ENCODE measurements at places on chromosomes 3 and 15.

DNA sequence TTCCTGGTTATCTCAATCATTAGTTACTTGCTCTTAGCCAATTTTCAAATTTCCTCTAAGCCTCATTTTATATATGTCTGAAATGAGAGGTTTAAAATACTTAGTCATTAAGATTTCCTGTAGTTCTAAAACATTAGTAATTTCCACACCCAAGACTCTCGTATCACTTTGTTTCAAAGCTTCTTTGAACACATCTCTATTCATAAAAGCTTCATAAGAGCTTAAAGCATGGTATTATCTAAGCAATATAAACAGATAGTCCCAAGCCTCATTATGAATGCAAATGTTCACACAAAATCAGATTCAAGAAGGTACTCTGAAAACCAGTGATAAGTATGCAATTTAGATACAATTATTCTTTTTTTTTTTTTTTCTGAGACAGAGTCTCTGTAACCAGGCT is 217.0 kb downstream of the FMN1 start:
- no peak for DNase-seq

DNA sequence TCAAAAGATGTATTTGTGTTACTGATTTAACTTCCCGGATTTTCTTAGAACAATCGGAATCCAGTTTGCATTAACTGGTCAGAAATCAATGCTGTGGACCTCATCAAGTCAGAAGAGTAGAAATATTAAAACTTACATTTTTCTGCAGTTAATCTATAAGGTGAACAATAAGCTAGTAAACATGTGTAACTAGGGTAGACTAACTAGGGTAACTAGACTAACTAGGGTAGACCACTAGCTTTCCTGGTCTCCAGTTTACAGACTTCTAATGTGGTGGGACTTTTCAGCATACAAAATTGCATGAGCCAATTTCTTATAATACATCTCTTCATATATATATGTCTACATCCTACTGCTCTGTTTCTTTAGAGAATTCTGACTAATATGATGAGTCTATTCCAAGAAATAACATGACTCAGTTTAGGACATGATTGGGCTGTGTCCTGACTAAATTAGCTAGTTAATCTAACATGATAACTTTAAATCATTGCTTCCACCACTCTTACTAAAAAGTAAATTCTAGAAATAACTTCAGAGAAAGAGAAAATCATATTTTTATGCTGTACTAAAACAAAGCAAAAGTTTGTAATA is 5.3 kb downstream of the PLSCR2 start:
- DNase-seq, result no peak

DNA sequence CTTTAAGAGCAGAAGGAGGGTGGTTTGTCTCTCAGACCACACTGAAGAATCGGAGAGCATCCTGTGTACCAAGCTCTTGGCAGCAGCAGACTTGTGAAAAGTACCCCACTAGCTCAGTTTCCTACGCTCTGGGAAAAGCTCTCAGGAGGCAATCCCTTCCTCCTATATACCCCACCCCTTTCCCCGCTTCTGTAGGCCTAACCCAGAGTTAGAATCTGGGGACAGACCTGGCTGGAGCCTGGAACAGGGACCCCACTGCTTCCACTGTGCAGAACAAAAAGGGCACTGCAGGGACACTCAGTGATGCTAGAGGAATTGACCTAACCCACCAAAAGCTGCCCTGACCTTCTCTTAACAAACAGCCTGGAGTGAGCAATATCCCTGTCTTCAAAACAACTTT is 70.0 kb upstream of the CCDC39 start:
- DNase-seq, result no peak

GRCh38 chr3:34109021-34109420 is 310.6 kb downstream of the PDCD6IP start:
- DNase-seq, result no peak

DNA sequence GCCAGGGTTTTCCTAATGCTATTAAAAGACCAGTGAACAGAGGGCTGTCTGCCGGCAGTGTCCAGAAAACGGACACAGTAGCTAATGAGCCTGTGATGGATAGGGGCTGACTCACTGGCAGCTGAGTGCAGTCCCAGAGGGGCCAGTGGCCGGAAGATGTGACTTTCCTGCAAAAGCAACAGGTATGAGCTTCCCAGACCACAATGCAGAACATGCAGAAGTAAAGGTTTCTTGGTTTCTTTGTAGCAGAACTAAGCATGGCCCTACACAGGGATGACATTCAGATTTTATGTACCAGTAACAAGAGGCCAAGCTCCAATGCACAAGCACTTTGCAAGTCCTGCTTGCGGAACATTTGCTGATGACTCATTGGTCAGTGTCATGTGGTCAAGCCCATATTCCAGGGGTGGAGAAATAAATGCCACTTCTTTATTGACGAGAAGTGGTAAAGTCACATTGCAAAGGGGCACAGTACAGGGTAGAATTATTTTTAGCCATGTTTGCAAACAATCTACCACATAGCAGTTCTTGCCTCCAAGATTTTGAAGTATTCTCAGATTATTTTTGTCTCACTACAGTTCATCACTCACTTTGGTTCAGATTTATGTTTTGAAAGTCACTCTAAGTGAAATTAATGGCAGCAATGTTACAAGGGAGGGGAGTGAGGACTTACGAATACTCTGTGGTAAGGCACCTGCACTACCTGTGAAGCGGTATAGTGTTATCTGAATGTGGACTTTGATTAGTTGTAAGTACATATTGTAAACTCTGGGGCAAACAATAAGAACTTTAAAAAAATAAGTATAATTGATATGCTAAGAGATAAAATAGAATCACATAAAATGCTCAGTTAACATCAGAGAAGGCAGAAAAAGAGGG is 263.3 kb downstream of the ABHD5 start:
- no peak for DNase-seq

DNA sequence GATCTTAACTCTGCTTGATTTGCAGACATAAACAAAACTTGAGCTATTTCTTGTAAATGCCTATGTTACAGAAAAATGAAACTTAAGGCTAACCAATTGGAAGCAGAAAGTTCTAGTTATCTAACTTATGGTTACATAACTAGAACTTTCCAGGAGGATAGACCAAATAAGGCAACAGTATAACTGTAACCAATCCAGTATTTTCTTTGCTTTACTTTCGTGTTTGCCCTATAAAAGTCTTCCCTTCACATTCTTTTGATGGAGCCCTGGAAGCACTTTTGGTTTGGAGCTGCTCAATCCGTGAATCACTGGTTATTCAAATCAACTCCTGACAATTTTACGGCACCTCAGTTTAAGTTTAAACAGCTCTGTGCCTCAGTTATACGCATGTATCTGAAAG is 164.6 kb downstream of the SUCLG2 start:
- no peak for DNase-seq

- no peak for DNase-seq
These were observed 78.9 kb upstream of the SKOR1 start for GRCh38 chr15:67746450-67746849.

DNA sequence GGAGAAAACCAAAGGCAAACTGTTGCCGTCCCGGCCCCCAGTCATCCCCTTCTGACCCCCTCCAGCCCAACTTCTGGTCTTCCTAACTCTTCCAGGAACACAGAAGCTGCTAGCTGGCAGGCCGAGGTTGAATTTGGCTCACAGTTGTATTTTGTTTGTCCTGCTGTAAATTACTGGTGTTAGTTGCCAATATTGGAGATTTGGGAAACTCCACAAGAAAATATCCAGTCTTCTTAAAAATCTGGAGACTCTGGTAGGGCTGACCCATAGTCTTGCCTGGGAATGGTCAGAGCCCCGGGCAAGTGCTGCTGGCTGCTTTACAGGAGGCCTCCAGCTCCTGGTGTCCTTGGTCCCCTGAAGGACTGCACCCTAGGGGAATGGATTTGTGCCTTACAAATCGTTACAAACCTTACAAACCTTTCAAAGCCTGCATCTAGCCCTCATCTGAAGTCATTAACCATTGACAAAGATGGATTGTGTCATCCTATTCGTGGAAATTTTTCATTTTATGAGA is 112.0 kb upstream of the MCTP2 start:
- DNase-seq, result no peak

DNA sequence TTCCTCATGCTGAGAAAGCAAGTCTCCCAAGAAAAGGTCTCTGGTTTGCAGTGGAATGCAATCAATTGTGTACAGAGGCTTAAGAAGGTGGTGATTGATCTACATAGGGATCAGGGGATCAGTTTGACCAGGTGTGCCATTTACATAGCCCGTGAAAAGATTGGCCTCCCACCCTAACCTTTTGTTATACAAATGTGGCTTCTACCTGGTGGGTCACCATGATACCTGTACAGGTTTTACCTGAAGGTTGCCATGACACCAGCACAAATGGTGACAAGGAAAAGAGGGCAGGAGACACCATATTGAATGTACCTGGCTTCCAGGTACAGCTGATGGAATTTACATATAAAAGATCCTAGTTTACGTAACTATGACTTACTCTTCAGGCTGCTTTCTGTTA is 25.5 kb upstream of the TEX55 start:
- no peak for DNase-seq

GRCh38 chr3:134350861-134351311 is 23.4 kb downstream of the AMOTL2 start:
- DNase-seq, result no peak

DNA sequence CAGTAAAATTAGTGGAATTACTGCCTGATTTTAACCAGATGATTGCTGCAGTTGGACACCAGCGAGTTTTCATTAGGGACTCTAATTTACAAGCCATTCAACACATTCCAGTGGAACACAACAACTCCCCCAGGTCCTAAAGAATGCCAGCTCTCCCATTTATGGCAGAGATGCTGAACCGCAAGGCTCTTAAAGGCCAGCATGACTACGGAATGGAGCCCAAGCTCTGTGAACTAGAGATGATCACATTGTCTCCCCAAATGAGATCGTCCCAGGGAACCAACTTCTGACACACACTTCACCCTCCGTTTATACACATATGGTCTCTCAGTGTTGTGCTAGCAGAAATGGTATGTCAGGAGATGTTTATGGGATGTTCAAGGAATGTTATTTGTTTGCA is 446.2 kb upstream of the NR2F2 start:
- no peak for DNase-seq

DNA sequence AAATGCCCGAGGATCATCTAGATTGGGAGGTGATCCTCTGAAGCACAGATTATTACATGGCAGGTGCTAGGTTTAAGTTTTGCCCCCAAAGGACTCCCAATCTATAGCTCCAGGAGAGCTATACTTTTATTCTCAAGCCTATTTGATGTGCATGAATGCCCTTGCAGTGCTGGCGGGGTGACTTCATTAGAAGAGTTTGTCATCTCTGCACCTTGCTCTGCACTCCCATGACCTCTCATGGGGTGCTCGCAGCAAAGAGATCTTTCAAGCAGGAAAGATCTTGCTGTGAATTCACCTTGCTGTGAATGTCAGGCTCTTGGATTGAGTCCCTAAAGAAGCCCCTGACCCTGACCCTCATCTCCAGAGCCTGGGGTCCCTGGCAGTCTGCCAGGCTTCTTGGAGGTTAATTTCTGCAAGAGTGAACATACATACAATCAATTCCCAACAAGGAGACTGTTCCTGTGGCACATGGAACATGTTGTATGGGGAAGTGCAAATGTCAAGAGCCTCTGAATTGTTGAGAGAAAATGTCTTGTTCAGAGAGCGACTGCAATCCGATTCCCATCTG is 45.9 kb downstream of the FAM43A start:
- no peak for DNase-seq

GRCh38 chr3:59247402-59247841 is 197.6 kb upstream of the CFAP20DC start:
- no peak for DNase-seq

- DNase-seq, result no peak
These were observed 48.9 kb upstream of the AMOTL2 start for GRCh38 chr3:134423153-134423552.

DNA sequence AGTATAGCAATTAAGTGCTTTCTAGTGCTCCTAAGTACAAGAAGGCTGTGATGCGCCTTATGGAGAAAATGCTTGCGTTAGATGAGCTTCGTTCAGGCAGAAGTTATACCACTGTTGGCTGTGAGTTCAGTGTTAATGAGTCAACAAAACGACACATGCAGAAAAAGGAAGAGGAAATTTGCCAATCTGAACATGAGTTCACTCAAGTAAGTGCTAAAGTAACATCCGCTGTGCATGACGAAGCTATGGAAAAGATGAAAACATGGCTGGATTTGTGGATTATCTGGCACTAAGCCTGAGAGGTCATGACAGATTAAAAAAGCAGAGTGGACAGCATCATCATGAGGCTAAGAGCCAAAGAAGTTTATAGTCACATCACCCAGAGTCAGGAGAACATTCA is 36.9 kb downstream of the SH3BP5 start:
- no peak for DNase-seq

GRCh38 chr3:19645093-19645492 is 288.9 kb downstream of the EFHB start:
- no peak for DNase-seq

DNA sequence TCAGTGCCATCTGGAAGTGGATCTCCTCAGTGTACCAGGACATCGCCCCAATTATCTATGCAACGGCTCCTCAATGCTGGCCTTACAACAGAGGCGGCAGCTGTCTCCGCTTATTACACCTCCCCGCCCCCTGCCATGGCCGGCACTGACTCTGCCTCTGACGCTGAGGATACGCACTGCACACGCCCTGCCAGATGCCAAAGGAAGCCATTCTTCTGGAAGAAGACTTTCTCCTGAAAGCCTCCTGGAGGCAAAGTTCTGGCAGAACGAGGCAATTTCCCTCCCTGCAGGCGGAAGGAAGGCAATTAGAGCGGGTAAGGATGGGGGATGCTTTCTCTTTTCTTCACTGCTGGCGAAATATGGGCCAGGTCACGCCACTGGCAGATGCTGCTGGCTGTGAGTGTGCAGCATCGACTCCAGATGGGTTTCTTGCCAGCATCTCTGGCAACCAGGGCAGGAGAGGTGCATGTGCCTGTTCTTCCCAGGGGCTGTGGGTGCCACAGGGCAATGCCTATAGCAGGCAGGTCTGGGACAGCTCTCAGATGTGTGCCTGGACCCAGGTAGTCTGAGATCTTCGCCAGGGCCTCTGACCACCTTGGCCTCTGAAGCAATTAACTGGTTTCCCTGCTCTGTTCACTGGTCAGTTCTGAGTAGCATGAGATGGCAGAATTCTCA is 62.2 kb upstream of the MRPS22 start:
- no peak for DNase-seq

GRCh38 chr3:168864107-168865021 is 768.6 kb upstream of the GOLIM4 start:
- no peak for DNase-seq

GRCh38 chr3:15427981-15428380 is 583 bp downstream of the EAF1 start:
- DNase-seq, result no peak

- DNase-seq, result no peak
These were observed 7.6 kb upstream of the EMC3 start for GRCh38 chr3:9994086-9994844.

DNA sequence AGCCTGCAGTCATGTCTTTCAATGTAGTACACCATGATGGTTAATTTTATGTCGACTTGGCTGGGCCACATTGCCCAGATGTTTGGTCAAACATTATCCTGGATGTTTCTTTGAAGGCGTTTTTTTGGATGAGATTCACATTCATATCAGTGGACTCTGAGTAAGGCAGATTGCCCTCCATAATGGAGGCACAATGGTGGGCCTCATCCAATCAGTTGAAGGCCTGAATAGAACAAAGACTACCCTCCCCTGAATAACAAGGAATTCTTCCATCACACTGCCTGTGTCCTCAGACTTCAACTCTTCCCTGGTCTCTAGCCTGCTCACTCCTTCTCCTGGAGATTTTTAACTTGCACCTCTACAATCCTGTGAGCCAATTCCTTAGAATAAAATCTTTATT is 83.8 kb upstream of the CHL1 start:
- no peak for DNase-seq

- DNase-seq, result no peak
These were observed 1.6 kb downstream of the INSYN1 start for GRCh38 chr15:73751511-73751898.
